ENCODE measurements at places on chromosomes 7 and 10. TPM values are rescaled to one million over a fixed set of nuclear protein-coding genes. Genes with fewer than 3 reads are reported as not detected.

DNA sequence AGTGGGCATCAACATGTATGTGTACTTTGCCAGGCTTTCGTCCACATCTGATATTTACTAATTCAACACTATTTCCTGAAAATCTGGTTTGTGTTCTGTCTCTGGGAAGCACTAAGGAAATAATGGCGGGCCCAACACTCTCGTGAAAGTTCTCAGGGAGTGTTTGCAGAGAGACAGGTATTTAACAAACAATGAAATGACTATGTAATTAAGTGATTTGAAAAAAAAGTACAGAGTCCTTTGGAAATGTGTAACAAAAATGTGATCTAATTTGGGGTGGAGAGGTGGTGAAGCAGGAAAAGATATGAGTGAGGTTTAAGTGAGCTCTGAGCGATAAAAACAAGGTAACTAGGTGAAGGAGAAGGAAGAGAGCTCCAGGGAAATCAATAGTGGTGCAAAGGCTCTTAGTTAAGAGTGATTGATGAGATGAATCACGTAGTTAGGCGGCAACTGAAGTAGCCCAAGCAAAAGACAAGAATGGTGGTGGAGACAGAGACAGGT lies 95.3 kb upstream of the DNAJB12 start:
- DNase-seq: no peak

GRCh38 chr7:75847707-75848106 lies 31.1 kb upstream of the RHBDD2 start:
- no peak for DNase-seq

- DNase-seq: no peak
Observed at GRCh38 chr7:32108651-32109050, 38.4 kb upstream of the PDE1C start.

DNA sequence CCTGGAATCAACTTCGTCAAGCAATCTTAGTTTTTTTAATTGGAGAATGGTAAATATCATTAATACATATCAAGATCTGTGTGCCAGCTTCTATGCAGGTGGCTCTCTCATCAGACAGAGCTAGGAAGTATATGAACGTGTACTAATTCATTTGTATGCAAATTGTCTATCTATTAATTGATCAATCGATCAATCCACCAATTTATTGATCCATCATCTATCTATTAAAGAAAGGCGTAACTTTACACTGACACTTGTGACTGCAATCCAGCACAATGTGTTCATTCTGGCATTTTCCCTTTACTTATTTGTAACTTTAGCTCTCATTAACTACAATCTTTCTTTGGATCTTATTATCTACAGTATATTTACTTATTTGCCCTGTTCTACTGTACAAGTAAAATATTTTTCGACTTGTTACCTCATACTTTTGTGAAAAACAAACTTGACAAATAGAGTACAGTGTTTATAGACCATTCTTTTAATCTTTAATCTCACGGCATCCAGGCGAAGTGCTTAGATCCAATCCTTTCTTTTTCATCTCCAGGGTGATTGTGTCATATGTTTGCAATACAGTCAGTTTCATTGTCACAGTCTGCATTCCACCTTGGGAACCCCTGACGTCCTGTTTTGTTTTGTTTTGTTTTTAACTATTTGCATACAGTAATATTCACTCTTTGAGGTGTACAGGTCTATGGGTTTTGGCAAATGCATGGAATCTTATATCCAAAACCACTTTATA lies 22.0 kb upstream of the GHRHR start:
- no peak for DNase-seq

DNA sequence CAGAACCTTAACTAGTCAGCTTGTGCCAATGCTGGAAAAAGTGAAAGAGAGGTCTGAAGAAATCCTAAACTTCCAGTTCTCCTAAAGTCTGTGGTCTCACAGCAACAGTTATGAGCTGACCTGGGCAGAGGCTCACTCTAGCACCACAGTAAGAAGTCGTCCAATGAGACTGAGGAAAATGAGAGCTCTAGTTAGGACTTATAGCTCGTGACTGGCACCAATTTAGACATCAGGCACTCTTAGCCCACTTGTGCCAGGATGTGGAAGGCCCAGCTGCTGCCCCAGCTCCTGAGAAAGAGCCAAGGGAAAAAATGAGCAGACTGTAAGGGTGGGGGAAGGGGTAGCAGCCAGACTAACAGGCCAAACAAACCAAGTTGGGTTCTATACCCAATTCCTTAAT lies 7.6 kb downstream of the MMS19 start:
- DNase-seq: no peak

BTBD16 gene
- total RNA-seq: 0.29 TPM

GRCh38 chr10:99115703-99116102 lies 119.9 kb downstream of the HPSE2 start:
- no peak for DNase-seq

- no peak for DNase-seq
Observed at GRCh38 chr7:45700556-45700955, 126.4 kb downstream of the ADCY1 start.

CPEB3 gene
- total RNA-seq: 3.7 TPM

DNA sequence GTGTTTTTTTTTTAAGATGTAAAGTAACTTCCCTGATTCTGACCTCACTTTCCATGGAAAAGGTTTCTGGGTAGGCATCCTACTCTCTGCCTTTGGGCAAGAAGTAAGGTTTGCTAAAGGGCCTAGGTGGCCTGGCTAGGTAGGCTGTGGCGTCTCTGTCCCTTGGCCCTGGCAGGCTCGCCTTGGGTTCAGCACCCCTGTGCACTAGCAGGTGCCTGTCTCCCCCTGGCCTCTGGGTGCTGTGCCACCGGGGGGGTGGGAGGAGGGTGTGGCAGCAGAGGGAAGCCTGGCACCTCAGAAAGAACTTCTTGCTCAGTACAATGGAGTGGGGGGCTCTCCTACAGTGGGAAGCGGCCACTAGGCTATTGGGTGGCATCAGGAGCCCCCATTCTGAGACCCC lies 14.0 kb downstream of the TECPR1 start:
- no peak for DNase-seq

GRCh38 chr10:98088186-98088971 lies 46.1 kb upstream of the R3HCC1L start:
- no peak for DNase-seq

TFR2 gene
- 2.5 TPM for total RNA-seq

- DNase-seq: peak; percentile 66
Observed at GRCh38 chr10:782751-783648, 93.5 kb upstream of the DIP2C start.

MYOZ1 gene
- 0.36 TPM for total RNA-seq

DNA sequence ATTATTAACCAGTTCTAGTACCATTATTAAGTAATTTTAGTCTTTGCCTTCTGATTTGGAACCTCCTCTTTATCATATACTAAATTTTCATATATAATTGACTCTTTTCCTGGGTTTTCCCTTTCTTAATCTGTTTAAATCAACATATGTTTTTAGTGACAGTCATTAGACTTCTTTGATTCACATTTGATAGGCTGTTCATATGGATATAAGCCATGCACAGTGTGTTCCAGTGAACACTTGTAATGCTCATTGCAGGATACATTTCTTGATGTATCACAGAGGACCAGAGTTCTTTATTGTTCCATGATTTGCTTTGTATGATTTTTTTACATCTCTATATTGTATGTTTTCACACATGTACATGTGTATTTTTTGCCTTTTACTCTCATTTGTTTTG lies 114.0 kb downstream of the MLLT10 start:
- no peak for DNase-seq

DNA sequence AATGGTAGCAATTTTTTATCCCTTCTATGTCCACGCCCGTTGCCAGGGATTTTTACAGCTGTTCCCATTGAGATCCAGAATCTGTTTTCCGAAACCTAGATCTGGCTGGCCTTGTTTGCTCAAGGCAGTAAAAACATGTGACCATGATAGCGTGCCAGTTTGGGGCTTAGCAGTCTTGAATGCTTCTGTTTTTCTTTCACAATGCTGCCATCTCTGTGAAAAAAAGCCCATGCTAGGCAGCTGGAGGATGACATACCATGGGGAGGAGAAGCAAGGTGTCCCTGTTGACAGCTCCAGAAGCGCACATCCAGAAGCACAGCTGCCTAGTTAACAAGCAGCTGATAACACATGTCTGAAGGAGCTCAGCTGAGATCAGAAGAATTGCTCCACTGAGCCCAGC lies 2.2 kb upstream of the ZNF92 start:
- DNase-seq: no peak

DNA sequence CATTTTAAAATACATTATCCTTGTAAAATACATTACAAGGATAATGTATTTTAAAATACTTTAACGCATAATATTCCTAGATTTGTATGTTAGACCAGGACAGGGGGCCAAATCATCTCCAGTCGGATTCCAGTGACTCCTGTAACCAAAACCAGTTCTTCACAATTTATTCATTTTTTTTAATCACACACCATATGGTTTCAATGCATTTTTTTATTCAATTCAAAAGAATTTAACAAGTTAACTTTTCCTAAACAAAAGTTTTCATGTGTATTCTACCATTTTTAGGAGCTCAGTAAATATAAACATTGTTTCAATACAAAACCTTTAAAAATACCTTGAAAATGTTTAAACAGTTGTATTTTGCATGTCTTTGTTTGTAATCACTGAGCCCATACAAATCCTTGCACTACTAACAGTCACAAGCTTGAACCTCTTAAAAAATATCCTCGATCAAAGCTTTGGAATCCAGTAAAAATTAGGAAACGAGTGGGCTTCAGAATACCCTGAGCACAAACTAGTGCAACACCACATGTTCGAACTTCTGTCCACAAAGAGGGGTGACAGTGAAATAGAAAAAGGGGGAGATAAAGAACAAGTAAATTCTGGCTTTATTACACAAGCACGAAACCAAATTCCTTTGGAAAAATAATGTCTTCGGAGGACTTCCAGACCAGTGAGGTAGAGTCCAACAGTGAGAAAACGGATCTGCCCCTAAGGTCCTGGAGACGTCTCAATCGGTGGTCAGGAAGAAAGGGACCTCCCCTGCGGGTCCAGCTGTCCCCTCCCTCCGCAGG lies 1.6 kb downstream of the CCDC71L start:
- DNase-seq: no peak
